ENCODE measurements at places on chromosomes 16 and 17.

- peaks cover 12% of the 10 kb centered on the region for H3K4me1 ChIP-seq
- peaks cover 15% of the 10 kb centered on the region for H3K36me3 ChIP-seq
- no peaks in the 10 kb centered on the region for H3K27me3 ChIP-seq
- no peak for DNase-seq
- no peak overlapping the region for H3K27ac ChIP-seq
Measured at GRCh38 chr17:42018339-42018738, 1.1 kb upstream of the DNAJC7 start.

- H3K27me3 ChIP-seq: peaks cover under 1% of the 10 kb centered on the region
- H3K27ac ChIP-seq: no peak overlapping the region
- H3K4me3 ChIP-seq: no peak overlapping the region
- no peaks in the 10 kb centered on the region for H3K36me3 ChIP-seq
- no peak for DNase-seq
Measured at GRCh38 chr16:23339787-23340186, 37.7 kb downstream of the SCNN1B start.

DNA sequence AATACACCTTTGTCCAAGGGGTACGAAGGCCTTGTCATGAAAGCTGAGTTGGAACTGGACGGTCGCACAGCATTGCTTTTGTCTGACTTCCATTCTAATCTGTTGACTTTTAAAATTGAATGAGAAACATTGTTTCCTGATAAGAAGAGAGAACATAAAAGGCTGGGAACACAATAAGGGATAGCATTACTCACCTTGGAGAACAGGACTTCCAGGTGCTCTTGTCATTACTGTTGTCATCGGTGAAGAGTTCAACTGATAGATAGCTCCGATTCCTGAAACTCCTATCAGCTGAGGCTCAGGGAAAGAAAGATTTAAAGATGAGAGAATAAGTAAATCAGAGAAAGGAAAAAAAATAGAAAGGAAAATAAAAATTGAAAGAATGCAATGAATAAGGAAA, 351.1 kb downstream of the KCNJ2 start:
- H3K27me3 ChIP-seq: no peaks in the 10 kb centered on the region
- no peak overlapping the region for H3K27ac ChIP-seq
- no peak for DNase-seq
- H3K4me3 ChIP-seq: no peak overlapping the region

GRCh38 chr17:50843150-50843905, 7.9 kb downstream of the WFIKKN2 start:
- no peaks in the 10 kb centered on the region for H3K36me3 ChIP-seq
- H3K27ac ChIP-seq: no peak overlapping the region
- no peak overlapping the region for H3K4me3 ChIP-seq
- no peaks in the 10 kb centered on the region for H3K27me3 ChIP-seq
- DNase-seq: no peak

- no peak overlapping the region for H3K27ac ChIP-seq
- no peaks in the 10 kb centered on the region for H3K4me1 ChIP-seq
- no peak overlapping the region for H3K4me3 ChIP-seq
Measured at GRCh38 chr16:71198408-71198807, 32.1 kb downstream of the HYDIN start.

DNA sequence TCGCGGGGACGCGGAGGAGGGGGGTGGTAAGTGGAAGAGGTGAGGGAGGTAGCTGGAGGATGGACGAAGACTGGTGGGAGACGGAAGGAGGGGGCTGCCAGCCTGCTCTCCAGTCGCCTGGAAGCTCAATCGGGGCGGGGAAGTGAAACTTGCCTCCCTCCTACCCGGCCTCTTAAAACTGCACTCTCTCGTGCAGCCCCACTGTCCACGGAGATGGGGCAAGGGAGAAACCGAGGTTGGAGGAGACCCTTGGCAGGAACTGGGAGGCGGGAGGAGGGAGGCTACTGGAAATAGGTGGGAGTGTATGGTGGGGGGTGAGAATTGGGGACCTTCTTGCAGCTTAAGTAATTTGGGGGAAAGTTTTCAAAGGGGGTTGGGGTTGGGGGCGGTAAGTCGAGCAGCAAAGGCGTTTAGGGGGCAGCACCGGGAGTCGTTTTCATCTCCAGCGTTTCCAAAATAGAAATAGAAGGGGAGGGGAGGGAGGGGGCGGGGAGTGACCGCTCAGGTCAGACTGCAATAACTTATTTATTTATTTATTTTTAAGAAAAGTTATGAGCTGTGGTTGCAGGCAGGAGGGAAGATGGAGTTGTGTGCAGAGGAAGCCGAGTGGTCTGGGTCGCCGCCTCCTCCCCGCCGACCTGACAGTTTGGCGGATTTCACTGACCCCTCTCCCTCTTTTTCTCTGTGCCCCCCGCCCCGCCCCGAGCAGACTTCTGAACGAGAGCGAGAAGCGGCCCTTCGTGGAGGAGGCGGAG, 1.4 kb downstream of the SOX9 start:
- H3K4me3 ChIP-seq: peak overlapping the region; percentile 92
- H3K27ac ChIP-seq: peak overlapping the region; percentile 77
- peaks cover 22% of the 10 kb centered on the region for H3K36me3 ChIP-seq
- peaks cover 22% of the 10 kb centered on the region for H3K27me3 ChIP-seq
